ENCODE measurements at places on chromosomes 4 and X.

DNA sequence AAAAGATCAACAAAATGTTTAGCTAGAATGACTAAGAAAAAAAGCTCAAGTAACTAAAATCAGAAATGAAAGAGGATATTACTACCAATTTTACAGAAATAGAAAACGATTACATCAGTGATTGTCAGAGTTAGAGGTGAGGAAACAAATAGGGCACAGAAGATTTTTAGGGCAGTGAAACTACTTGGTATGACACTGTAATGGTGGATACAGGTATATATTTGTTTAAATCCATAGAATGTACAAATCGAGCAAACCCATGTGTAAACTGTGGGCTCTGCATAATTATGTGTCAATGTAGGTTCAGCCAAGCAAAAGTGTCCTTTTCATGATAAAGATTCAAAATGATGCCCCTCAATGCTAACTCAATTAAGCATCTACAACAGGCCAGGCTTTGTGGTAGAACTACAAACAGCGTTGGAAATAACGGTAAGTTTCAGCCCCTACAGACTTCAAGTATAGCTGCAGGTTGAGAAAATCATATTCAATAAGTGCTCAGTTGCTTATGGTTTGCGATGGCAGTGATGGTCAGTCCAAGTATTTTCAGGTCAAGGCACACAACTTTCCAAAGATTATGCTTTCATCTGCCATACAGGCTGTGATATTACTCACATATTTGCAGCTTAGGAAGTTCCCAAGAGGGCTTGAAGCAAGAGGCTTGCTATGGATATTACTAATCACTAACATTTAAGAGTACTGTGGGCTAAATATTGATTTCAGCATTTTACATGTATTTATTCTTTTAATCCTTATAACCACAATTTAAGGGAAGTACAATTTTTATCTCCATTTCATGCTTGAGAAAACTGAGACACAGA, 158.6 kb downstream of the TET2 start:
- no peak for DNase-seq

GRCh38 chr4:40842318-40842717, 92.6 kb downstream of the NSUN7 start:
- no peak for DNase-seq

- DNase-seq, result no peak
Observed at GRCh38 chrX:2828959-2829411, 255 bp downstream of the GYG2 start.

DNA sequence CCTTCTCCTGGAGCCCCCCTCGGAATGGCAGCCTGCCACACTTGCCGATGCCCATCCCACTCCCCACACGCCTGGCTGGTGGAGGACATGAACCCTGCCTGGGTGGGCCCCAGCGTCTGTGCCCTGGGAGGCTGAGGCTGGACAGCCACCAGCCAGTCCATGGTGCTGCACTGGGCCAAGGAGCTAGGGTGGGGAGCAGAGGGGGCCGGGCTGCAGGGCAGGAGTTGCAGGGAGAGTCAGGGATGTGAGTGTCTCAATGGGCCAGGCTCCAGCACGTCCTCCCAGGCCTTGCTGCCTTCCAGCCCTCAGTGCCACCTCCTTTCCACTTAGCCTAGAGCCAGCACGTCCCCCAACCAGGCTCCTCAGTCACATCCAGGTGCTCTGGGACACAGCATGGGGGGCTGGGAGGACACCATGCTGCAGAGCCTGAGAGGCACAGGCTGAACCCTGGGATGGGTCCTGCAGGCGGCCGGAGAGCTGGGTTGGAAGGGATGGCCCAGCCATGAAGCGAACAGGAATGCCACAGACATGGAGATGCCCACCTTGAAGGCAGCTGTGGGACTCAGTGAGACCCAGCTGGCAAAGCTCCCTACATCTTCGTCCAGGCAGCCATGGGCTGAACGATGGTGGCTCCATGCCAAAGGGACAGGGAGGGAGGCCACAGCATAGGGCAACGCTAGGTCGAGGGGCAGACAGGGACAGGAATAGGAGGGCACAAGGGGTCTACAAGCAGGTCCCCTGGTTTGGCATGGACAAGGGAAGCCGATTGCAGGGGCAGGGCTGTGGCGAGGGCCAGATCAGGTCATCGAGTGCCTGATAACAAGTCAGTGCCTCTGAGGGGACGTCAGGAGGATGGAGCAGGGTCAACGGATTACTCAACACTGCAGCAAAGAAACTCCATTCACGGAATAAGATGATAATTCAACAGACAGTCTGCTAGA, 30.1 kb upstream of the MXD4 start:
- DNase-seq, result no peak

GRCh38 chr4:35493977-35494376, 750.3 kb downstream of the ARAP2 start:
- DNase-seq, result no peak

- DNase-seq, result no peak
Observed at GRCh38 chrX:139738581-139738980, 30.6 kb upstream of the MCF2 start.

DNA sequence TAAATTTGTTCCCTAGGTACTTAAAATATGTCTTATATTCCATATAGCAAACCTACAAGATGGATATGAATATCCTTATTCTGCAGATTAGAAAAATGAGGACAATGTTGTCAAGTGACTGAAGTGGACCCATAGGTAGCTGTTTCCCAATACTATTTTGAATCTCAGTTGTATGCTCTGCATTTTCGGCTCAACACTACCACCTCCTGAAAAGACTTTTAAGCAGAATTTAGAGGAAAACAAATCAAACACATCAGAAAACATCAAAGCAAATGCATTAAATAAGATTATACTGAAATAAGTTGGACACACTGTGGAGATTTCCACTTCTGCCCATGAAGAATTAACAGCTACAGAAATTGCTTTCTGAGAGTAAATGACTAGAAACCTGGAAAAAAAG, 488.7 kb downstream of the TRIML1 start:
- DNase-seq, result no peak

GRCh38 chrX:67724359-67725110, 180.7 kb downstream of the AR start:
- DNase-seq, result no peak

- no peak for DNase-seq
Observed at GRCh38 chr4:110788302-110788701, 165.4 kb upstream of the PITX2 start.

GRCh38 chr4:160685729-160686128, 1478.1 kb downstream of the FSTL5 start:
- no peak for DNase-seq

- no peak for DNase-seq
Observed at GRCh38 chr4:145830699-145831098, 107.9 kb downstream of the ZNF827 start.

GRCh38 chr4:181728305-181728966, 514.8 kb upstream of the TENM3 start:
- DNase-seq, result no peak

DNA sequence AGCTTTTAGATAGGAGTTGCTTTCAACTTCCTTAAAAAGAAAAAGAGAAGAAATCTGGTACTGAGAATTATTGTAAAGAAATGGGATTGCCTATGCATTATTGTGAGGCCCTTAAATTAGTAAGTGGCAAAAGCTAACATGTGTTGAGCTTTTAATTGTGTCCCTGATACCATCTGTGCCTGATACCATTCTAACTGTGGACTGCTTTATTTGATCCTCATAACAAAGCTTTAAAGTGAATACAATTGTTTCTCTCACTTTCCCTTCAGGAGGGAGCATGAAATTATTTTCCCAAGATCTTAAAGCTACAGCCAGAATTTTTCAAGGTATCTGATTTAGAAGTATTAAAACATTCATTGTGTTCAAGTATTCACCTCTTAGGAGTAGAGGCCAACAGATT, 9.9 kb downstream of the KCTD8 start:
- no peak for DNase-seq

GRCh38 chr4:21845663-21846062, 102.9 kb downstream of the KCNIP4 start:
- no peak for DNase-seq

- no peak for DNase-seq
Observed at GRCh38 chr4:25958110-25958509, 44.1 kb downstream of the SMIM20 start.

GRCh38 chr4:61571761-61572559, 371.8 kb downstream of the ADGRL3 start:
- no peak for DNase-seq

- no peak for DNase-seq
Observed at GRCh38 chr4:148312956-148313490, 129.2 kb downstream of the NR3C2 start.

- DNase-seq, result no peak
Observed at GRCh38 chrX:150429594-150429993, 66.5 kb downstream of the MAMLD1 start.

DNA sequence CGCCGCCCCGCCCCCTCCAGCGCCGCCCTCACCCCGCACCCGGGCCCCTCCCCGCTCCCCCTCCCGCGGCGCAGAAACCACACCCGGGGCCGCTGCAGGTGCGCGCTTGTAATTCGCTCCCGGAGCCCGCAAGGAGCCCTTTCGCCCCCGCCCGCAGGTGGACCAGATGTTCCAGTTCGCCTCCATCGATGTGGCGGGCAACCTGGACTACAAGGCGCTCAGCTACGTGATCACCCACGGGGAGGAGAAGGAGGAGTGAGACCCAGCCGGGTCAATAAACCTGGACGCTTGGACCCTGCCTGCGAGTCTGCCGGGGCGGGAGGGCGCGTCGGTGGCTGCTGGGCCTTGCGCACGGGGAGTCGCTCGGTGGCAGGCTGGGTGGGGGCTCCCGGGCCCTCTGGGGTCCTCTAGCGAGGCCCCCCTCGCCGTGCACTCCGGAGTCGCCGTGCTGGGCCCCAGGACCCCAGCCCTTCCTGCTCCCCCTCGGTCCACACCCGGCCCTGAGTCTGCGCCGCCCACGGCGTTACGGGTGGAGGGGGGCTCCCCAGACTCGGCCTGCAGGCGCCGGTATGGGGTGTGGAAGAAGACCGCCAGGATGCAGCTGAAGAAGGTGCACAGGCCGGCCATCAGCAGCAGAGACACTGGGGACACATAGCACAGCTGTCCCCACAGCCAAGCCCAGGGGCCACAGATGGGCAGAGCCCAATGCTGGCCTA, 7.1 kb downstream of the SLC49A3 start:
- DNase-seq, result peak; percentile 68

DNA sequence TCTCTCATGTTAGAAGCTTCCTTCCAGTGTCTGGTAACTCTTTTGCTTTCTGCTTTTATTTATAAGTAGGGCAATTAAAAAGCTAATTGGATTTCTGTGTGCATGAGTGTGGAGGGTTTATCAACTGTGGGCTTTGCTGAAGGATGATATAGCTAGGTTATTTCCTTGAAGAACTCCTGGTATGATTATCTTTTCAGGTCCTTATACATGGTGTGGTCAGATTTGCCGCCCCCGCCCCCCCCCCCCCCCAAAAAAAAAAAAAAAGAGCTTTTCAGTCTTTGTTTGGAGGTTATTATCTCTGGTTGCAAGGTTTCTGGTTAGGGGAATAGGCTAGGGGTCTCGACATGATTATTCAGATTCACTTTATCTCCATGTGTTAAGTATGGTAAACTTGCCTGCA, 35.9 kb downstream of the MOB1B start:
- DNase-seq, result no peak

DNA sequence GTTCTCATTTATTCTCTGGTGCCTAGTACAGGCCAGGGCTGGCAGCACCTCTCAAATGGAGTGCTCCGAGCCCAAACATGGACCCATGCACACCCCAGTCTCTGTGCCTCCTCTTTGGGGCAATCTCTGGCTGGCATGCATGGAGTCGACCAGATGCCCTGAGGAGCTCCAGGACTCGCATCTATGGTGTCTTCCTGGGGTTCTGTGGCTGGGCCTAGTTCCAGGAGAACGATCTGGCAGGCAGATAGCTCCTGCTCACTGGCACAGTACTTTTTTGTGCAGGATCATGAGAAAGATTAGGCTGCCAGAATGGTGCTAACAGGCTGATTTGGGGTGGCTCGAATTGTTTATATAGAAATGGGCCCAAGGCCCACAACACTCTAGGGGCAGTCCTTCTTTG, 72.0 kb upstream of the PJA1 start:
- no peak for DNase-seq

GRCh38 chrX:44889824-44890223, 16.8 kb downstream of the KDM6A start:
- DNase-seq, result no peak

GRCh38 chrX:151789179-151789800, 54.7 kb downstream of the CNGA2 start:
- DNase-seq, result no peak

GRCh38 chr4:130545596-130545995, 1449.6 kb downstream of the C4orf33 start:
- no peak for DNase-seq

DNA sequence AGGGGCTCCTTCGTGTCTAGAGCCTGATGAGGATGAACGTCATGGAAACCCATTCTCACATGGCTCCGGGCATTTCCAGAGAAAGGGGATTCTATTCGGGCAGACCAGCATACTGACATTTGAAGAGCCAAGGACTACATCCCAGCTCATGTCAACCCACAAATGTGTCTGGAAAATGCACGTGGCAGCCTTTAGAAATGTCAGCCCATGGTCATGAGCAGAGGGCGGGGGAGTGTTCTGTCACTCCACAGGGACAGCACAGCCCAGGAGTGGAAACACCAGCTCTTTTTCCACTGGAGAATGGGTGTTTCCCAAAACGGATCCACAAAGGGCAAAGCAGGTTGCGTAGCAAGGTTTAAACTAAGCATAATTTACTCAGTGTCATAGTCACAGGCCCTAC, 207.0 kb downstream of the BCOR start:
- no peak for DNase-seq

- no peak for DNase-seq
Observed at GRCh38 chr4:118338981-118339765, 13.6 kb downstream of the PRSS12 start.

DNA sequence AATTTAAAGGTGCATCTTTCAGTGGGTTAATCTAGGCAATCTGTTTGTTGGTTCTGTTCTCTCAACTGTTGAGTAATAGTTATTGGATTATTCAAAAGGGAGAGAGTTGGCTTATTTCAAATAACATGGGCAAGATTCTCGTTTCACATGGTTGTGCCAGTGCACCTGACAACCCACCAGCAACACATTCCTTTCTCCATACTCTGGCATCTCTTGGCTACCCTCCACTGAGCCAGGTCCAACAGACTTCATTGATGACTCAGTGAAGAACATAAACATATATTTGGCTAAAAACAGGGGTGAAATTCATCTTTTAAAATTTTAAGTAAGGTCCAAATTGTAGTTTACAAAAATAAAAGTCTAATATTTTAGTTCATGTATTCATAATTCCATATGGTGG, 967.2 kb downstream of the RPA4 start:
- DNase-seq, result no peak

- DNase-seq, result peak; percentile 51
Observed at GRCh38 chrX:16695079-16695676, 17.3 kb downstream of the CTPS2 start.

DNA sequence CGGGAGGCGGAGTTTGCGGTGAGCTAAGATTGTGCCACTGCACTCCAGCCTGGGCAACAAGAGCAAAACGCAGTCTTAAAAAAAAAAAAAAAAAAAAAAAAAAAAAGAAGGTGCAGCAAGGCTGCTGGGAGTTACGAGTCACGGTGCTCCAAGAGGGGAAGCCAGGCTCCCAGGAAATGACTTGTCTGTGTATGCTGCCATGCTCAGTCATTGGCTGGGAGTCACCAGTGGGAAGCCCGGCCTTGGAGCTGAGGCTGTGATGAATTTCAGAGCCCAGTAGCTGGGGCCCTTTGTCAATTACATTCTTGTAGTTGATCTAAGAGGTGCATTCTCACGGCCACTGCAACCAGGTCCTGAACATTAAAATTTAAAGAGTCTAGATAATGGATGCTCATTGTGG, 1105.1 kb upstream of the TENM3 start:
- no peak for DNase-seq
